HCEC 1CT (cell line): ENCODE measurements at places on chromosomes 3 and 15.

GRCh38 chr15:89575656-89576416 lies 567 bp downstream of the TICRR start:
- DNase-seq: peak; percentile 13

GRCh38 chr3:195250473-195251251 lies 20.3 kb downstream of the XXYLT1 start:
- DNase-seq: no peak

GRCh38 chr3:115931581-115931980 lies 308.3 kb downstream of the GAP43 start:
- no peak for DNase-seq

DNA sequence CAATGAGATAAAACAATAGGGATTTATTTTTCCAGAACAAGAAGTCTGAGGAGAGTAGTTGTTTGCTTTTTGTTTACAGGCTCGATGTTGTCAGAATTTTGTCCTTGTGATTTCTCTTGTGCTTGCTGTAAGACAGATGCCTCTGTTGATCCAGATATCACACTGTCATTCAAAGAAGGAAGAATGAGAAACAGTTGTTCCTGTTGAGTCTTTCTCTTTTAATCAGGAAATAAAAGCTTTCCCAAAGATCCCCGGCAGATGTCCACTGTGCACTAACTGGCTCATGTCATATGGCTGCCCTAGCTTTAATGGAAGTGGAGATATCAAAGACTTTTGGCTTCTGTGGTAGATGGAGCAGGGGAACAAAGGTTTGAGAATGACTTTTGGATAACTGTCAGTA lies 6.8 kb downstream of the SERPINI1 start:
- no peak for DNase-seq

DNA sequence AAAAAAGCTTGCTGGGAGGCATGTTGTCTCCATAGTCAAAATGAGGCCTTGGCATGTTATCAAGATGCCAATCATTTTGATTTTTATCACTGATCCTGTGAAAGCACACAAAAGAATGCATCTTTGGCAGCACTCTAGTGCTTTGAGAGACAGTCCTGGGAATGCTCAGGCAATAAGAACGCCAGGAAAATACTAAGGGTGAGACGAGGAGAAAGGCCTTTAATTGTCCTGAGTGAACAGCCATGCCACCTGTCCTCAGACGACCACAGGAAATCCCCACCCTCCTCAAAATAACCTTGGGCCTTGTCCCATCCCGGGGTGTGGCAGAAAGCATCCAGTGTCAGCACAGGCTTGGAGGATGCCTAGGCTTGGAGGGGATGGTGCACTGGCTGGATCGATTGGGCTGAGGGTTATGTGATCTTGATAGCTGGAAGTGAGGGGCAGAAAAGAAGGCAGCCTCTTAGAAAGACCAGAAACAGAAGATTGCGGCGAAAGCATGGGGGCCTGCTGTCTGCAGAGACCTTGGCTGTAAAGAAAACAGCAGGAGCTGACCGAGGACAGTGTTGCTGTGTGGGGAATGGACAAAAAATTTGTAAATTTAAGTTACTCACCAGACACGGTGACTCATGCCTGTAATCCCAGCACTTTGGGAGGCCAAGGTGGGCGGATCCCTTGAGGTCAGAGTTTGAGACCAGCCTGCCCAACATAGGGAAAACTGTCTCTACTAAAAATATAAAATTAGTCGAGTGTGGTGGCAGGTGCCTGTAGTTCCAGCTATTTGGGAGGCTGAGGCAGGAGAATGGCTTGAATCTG lies 7.3 kb downstream of the TMEM158 start:
- peak; percentile 87 for DNase-seq

- no peak for DNase-seq
Observed at GRCh38 chr15:98955961-98956723, 51.5 kb downstream of the PGPEP1L start.

GRCh38 chr3:133328373-133328772 lies 71.5 kb upstream of the BFSP2 start:
- no peak for DNase-seq

- no peak for DNase-seq
Observed at GRCh38 chr3:191431160-191431822, 29.7 kb upstream of the PYDC2 start.

DNA sequence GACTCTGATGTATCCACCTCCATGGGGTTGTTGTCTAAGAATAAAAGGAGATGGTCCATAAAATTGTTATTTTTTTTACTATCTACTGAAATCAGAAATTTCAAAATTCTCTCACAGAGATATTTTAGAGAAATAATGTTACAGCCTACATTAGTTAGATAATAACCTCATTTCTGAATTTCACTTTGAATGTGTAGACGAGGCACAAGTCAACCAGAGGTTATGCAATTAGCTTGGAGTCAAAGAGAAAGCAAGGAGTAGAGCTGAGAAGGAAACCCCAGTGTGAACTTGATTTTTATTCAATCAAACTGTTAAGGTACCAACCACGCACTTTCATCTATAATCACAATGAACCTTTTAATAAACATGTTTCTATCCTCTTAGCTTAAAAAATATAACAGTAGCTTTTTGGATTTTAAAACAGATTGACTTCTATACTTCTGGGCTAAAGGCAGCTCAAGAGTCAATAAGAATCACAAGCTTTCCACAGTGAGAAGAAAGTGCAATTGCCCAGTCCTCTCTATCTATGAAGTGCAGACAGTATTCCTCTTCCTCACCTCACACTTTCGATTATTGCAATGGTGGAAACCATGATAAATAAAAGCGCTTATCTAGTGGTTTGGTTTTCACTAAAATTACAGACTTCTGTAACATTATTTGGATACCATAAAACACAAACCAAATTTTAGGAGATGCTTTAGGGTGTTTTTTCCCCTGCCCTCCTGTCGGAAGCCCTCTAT lies 403.2 kb downstream of the ZBTB20 start:
- no peak for DNase-seq

GRCh38 chr3:110383356-110383755 lies 688.3 kb upstream of the NECTIN3 start:
- no peak for DNase-seq

DNA sequence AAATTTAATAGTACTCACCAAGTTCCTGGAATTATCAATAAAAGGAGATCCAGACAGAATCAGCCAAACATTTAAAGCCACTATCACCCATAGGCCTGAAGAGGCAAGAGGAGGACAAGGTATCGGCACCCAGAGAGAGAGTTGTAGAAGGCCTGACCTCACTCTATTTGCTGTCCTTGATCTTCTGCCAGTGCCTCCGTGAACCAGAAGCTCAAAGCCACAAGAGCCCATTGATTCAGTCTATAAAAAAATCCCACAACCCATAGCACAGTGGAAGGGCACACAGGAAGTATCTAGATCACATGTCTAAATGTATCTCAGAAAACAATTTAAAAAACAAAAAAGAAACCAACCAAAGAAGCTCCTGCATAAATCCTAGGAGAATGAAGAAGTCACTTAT lies 68.6 kb upstream of the FAM174B start:
- no peak for DNase-seq

- DNase-seq: no peak
Observed at GRCh38 chr3:121979246-121979645, 42.8 kb downstream of the ILDR1 start.

DNA sequence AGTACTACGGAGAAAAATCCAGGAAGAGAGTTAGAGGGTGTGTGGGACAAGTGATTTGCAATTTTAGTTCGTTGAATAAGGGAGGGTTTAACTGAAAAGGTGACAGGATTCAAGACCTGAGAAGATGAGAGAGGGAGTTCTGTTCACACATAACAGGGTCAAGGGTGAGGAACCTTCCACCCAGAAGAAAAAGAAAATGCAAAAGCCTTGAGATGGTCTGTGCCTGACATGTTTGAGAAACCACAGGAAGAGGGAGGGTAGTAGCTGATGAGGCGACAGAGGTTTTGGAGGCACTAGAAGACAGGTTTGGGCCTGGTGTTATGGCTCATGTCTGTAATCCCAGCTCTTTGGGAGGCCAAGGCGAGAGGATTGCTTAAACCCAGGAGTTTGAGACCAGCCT lies 591 bp upstream of the SLC25A20 start:
- DNase-seq: no peak

- peak; percentile 54 for DNase-seq
Observed at GRCh38 chr3:55486857-55487380, at the start of gene WNT5A. TSS of gene WNT5A (minus strand) at chr3:55487306. CDS start at chr3:55486985, 321 bp downstream.

DNA sequence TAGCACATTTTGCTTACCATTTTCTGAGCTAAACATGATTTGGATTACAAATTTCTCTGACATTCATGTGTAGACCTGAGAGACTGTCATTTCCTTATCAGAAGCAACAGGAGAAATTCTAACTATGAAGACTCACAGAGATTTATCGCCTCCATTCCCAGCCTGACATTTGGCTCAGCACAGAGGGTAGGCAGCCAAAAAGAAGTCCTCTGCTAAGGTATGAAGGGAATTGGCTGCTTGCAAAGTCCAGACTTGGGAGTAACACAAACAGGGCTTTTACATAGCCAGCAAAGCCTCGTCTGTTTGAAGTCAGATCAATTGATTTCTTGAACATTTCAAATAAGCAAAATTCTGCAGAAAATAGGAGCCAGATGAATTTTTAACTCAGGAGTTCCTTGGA lies 57.0 kb upstream of the CMSS1 start:
- DNase-seq: no peak

GRCh38 chr3:40523781-40524180 lies 979 bp upstream of the ZNF621 start:
- DNase-seq: no peak

DNA sequence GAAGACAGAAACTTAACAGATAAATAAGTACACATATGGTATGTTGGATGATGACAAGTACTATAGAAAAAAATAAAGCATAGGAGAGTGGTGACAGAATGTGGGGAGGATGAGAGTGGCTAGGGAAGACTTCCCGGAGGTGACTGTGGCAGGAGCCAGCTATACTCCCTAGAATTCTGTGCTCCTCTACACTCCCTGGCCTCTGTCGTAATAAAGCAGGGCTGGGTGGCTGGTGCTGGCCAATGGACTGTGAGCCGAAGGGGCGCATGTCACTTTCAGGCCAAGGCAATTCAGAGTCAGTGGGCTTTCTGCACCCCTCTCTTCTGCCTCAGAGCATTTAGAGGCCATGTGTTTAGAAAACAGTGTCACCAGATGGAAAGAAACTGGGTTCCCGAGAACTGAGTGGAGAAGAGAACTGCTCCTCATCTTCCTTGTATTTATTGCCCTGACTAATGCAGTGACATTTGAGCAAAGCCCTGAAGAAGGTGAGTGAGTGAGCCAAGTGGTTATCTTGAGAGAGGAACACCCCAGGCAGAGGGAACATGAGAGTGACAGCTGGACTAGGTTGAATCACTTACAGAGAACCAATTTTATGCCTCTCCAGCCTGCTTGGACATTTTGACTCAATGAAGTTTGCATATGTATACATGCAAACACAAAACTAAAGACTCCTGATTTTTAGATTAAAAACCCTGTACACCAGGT lies 5.2 kb upstream of the VPS8 start:
- no peak for DNase-seq

DNA sequence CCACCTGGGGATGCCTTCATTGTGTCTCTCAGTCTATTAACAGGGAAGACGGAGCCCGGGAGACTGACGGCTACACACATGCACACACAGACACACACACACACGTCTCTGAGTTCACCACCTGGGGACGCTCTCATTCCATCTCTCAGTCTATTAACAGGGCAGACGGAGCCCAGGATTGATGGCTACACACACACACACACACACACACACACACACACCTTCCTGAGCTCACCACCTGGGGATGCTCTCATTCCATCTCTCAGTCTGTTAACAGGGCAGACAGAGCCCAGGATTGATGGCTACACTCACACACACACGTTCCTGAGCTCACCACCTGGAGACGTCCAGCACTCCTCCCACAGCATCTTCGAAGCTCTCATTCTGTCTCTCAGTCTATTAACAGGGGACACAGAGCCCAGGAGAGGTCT lies 143.9 kb downstream of the OR4M2 start:
- no peak for DNase-seq

DNA sequence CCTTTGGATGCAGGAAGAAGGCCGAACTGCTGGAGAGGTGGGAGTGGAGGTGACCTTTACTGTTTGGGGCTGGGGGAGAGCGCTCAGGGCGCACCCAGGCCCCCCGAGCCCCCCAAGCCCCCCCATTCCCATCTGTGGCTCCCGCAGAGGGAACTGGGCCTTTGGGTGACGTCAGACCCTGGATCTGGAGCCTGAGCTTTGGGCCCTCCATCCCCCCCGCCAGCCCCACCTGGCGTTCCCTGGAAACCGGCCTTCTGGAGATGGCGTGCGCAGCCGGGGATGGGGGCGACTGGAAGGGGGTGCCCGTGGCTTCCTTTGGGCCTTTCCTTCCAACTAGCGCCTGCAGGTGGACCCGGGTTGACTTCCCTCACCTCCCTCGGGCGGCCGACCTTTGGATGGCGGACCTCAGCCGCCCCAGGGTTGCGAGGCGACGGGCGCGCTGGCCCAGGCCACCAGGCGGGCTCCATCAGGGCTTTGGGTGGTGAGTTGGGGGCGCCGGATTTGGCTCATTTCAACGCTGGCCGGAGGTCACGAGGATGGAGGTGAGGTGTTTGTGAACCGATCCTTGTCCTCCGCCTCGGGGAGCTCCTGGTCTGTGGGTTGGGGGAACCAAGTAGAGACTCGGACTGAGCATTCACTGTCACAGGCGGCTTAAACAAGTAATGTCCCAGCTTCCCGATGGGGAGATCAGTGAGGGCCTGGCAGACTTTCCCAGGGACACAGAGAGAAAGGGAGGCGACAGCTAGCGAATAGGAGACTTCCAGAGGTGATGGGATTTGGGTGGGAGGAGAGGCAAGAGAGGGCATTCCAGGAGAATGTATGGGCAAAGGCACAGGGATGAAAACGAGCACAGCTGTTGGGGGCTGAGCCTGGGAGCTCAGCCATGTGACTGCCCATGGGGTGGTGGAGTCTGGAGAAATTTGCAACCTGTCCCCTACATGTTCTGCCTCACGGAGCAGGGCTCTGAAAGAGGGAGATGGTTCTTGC lies 709 bp downstream of the SCAMP5 start:
- no peak for DNase-seq

- DNase-seq: no peak
Observed at GRCh38 chr3:36201546-36201945, 178.8 kb upstream of the STAC start.
